ENCODE measurements at places on chromosomes 3 and 15.

DNA sequence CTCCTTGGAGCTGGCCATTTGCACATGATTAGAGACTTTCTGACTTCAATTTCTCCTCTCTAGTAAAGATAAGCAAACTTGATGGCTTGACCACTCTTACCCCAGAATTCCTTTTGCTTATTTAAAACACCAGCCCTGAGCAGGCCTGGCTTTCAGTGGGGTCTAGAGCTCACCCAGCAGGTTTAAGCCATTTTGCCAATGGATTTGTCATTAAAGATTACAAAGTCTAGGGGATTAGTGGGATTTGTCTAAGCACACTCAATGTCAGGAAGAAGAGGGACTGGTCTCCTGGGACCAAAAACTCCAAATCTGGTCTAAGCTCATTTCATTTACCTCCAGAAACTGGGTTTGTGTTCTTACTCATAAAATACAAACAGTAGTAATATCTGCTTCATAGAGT, 57.3 kb upstream of the SNTN start:
- DNase-seq = no peak

- DNase-seq = peak; percentile 13
Observed at GRCh38 chr15:84750583-84751092, 2.2 kb downstream of the ZNF592 start.

GRCh38 chr15:59492389-59493377, 54.7 kb downstream of the FAM81A start:
- DNase-seq = peak; percentile 45

DNA sequence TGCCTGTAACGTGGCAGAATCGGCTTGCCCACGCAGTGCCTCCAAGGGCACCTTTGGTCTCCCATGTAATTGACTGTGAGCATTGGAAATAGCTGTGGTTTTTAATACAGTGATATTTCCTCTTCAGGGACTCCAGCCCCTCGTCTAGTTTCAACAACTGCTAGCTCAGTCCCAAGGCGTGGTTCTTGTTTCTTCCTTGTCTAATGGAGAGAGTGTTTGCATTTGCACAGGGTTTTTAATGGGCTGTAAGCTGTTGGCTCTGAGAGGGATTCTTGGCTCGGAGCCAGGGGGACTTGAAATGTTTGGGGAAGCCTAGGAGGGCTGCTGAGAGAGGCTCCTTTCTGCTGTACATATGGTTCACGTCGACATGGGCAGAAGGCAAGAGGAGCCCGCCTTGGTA, 86.2 kb downstream of the THSD4 start:
- DNase-seq = no peak

GRCh38 chr3:9508781-9509180, 44.8 kb downstream of the LHFPL4 start:
- no peak for DNase-seq

GRCh38 chr3:87236093-87236492, 9.0 kb downstream of the CHMP2B start:
- no peak for DNase-seq

DNA sequence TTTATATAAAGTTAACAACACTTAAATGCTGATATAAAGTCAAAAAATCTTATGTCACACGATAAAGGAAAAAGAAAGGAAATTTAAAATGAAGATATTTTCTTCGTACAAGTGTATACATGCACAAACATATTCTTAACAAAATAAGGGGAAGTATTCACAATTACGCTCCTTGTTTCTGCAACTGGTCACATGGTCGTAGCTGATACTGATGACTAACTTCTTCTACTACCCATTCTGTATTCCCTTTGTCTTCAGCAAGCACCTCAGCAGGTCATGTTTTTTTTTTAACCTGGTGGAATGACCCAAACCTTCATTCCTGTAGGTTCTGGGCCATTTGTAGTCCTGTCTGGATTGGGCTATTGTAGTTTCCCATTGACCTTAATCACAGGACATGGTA, 30.0 kb upstream of the CMTM8 start:
- DNase-seq = no peak

DNA sequence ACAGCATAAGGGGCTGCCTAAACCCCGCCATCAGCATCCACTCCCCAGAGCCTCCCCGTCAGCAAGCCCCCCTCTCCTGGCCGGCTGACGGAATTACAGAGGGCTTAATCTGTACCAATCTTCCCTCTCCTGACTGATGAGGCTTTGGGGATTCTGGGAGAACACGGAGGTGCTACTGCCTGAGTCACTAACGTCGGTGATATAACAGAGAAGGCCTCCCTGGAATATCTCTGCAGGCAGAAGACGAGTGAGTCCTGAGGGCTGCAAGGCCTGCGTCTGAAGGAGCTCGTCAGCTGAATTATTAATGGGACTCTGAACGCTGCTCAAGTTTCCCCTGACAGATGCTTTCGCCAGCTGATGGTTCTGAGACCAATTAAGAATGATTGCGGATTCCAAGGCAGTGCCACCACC, 147.7 kb downstream of the XXYLT1 start:
- DNase-seq = no peak

- no peak for DNase-seq
Observed at GRCh38 chr3:76500746-76501275, 539.1 kb upstream of the ROBO2 start.

All from CD4-positive, alpha-beta T cell treated with Interferon gamma for 1 hour (primary cell).